ENCODE measurements at places on chromosomes 2 and 18.

DNA sequence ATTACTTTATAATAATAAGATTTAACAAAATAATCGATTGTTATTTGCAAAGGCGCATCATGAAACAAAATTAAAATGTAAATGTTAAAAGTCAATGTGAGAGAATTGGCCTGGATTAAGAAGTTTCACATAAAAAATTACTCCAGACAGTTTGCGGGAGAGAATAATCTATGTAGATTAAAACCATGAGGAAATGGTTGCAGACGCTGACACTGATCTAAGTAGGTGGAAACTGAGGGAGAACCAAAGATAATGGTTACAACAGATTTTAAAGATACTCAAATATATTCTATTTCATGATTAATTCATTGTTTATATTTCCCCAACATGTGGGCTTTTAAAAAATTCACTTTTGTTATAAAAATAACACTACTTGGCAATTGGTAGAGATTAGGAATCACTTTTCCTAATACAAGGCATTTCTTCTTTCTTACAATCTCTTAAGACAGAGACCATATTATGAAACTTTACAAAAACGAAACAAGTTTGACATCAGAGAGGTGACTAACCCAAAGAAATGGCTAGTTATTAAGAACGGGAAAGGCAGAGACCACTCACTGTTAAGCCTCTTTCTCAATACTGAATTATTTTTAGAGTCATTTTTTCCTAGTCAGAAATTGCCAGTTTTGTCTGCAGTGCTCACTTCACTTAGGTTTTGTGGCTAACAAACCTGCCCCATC is 1.6 kb downstream of the KANSL1L start:
- no peak for DNase-seq

GRCh38 chr2:218500501-218501060 is 67.6 kb downstream of the USP37 start:
- DNase-seq, result no peak

GRCh38 chr2:159922563-159922962 is 124.6 kb upstream of the CD302 start:
- no peak for DNase-seq

GRCh38 chr2:67904566-67904965 is 158.2 kb downstream of the C1D start:
- no peak for DNase-seq

DNA sequence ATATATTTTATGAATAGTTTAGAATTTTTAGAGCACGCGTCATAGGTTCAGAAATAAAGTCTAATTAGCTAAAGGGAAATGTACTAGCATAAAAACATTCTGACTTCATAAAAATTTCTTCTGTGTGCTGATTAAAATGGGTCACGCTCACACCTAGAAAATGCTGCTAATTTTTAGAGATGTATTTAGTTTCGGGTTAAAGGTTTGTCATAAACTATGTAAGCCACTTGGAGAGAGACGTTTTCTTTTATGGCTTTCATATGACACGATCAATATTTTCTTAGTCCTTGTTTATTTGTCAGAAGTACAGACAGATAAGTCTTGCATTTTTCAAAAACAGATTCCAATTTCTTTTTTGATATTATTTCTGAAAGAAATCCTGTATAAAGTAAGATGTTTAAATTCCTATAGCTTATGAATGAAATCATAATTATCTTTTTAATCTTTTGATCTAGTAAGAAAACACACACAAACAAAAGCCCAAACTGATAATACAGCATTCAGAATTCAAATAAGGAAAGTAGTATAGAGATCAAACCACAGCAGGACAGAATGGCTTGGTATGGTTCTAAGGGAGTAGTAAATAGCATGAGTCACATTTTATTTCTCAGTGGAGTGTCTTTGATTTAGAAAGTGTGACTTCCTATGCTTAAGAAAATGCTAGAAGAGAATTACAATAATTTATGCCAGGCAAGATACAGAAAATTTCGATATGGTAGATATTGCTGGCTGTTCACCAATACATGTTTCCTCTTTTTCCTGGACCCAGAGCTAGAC is 236.6 kb downstream of the GPD2 start:
- no peak for DNase-seq

- DNase-seq, result no peak
These were observed 258.3 kb downstream of the SETBP1 start for GRCh38 chr18:44938720-44939665.

GRCh38 chr2:120442541-120442922 is 96.6 kb downstream of the INHBB start:
- DNase-seq, result no peak

- DNase-seq, result no peak
These were observed 2.1 kb downstream of the SERPINB2 start for GRCh38 chr18:63889626-63890025.

- DNase-seq, result no peak
These were observed 254.6 kb upstream of the RND3 start for GRCh38 chr2:150742094-150742493.

DNA sequence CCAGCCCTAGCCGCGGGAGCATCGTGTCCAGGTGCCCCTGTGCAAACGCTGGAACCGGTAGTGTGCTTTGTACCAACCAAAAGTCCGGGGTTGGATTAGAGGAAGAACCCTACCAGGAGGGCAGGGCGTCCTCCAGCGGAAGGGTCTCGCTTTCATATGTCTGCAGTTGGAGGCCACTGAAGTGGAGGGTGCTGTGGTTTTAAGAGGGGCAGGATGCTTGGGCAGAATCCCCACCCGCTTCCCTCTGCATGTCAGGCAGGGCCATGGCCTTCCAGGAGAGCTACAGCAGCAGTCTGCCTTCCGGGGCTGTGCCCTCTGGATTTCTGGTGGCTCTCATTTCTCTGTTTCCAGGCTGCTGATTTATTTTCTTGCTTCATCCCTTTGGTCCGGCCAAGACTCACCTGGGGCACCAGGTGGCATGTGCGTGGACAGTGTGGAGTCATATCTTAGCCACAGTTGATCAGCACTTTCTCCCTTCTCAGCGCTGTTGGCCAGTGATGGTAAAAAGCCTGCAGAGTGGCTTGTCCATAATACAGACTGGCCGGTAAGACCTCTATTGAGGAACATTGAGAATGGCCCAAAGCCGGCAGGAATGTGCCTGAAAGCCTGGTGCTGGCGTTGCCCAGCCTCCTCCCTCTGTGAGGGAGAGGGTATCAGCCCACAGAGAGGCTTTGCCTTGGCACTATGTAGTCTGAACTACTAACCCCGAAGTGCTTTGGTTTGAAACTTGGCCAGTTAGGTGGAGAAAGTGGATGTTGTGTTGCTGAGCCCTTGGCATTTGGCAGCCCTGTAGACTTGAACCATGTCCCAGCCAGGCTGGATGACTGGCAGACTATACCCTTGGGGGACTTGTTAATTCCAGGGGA is 1.8 kb downstream of the AGAP1 start:
- DNase-seq, result no peak

DNA sequence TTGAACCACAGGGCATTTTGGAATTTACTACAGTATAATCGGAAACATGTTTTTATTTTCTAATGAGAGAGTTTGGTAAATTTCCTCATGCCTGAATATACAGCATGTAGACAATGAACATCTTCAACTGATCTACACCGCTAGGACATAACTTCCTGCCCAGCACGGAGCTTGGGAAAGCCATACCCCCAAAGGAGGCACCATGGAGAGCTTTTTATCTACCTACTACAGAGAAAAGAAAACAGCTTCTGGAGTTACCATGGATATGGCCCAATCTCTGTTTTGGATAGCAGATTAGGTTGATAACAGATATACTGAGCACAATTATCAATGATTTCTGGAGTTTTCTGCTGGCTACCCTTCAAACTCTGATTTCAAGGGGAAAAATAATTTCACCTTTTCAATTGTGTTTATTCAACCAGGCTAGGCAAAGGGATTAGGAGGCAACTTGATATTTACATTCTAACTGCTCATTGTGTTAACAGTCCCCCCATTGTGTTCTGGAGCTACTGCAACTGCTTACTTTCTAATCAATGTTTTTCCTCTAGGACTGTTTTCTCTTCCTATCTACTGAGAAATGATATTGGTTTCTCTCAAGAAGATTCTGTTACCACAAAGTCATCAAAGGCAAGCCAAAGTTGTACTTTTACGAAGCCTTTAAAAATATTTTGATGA is 123.0 kb upstream of the ARHGAP28 start:
- DNase-seq, result no peak

DNA sequence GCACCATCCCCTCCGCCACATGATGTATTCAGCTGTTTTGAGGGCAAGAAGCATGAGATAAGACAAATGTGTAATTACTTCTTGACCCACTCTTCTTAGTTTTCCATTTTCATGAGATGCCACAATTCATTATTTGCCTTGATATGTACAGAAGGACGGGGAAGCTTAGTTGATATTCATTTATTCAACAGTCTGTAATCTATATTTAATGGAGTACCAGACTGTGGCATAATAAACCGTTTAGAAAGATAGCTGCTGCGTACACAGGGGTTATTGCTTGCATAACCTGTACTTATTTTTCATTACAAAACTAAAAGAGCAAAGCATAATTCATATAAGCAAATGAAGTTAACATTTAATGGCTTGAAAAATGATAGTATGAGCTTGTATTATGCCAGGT is 466.4 kb upstream of the GYPC start:
- DNase-seq, result no peak

DNA sequence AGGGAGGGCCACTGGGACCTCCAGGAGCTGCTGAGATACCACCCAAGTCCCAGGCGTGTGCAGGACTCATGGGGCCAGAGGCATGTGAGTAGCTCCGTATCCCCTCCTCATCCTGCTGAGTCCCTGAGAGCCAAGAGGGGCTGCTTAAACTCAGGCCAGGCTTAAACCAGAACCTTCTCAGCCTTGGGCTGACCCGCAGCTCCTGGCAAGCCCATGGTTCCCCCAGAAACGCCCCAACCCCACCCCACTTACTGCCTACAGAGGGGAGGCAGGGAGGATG is 2.5 kb upstream of the NMUR1 start:
- no peak for DNase-seq

- no peak for DNase-seq
These were observed 1.2 kb upstream of the ERFE start for GRCh38 chr2:238157506-238158017.

GRCh38 chr18:295756-296490 is 28.1 kb upstream of the THOC1 start:
- DNase-seq, result no peak

DNA sequence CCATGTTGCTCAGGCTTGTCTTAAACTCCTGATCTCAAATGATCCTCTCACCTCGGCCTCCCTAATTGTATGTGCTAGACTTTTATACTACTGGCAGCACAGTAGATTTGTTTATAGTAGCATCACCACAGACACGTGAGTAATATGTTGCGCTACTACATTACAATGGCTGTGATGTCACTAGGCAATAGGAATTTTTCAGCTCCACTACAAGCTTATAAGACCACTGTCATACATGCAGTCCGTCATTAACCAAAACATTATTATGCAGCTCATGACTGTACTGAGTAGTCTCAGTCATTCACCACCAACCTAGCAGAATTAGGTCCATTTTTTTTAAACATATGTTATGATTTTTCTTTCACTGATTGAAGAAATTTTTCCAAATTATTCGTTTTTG is 398.9 kb downstream of the DCC start:
- DNase-seq, result no peak

GRCh38 chr18:49853011-49853410 is 39.7 kb upstream of the ACAA2 start:
- no peak for DNase-seq

DNA sequence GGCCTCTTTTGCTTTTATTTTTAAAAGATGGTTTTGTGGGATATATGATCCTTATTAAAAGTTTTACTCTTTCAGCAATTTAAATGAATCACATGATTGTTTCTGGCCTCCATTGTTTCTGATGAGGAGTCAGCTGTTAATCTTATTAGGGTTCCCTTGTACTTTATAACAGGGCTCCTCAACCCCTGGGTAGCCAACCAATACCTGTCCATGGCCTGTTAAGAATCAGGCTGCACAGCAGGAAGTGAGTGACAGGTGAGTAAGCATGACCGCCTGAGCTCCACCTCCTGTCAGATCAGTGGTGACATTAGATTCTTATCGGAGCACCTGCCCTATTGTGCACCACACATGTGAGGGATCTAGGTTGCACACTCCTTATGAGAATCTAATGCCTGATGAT is 45.1 kb upstream of the FAM98A start:
- DNase-seq, result no peak

GRCh38 chr18:27789406-27789805 is 387.5 kb downstream of the CDH2 start:
- no peak for DNase-seq

DNA sequence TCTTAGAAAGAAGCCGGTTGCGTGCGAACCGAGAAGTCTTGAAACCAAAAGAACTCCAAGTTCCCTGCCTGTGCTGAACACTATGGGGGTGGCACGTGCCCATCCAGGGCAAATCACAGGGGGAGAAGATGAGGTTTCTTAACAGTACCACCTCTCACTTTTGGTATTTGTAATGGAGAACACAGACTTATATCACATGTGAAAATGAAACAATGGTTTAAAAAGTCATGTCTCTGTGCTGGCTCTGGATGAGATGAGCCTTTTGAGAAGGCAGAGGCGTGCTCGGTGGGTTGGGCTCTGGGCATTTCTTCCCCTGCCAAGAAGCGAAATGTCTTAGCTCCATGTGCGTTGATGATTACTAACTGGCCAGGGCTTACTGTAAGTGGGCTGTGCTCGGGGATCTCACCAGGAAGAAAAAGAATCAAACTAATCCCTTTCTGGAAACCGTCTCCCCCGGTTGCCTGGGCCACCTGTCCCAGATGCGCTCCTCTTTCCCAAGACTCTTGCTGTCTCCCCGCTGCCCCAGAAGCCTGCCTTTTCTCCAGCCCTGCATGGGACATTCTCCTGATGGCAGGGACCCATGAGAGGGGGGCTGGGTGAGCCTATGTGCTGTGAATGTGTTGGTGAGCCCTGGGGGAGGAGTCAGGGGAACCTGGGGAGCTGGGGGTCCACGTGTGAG is 252.9 kb downstream of the PRKCE start:
- no peak for DNase-seq

DNA sequence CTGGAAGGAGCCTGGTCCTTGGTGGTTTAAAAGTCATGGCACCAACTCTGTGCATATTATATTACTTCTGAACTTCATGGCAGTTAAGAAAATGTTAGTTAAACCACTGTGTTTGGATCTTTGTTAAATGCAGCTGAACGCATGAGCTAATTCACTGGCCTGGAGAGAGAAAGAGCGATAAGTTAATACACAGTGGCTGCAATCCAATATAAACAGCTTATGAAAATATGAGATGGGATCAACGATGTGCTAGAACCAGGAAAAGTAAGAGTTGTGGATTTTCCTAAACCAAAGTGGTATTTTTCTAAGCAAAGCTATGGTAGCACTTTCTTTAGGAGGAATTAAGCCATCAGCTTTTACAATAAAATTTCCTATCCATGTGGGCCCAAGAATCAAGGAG is 326.7 kb downstream of the MTX2 start:
- no peak for DNase-seq

- no peak for DNase-seq
These were observed 76.2 kb upstream of the NPAS2 start for GRCh38 chr2:100743741-100744140.

- no peak for DNase-seq
These were observed 495.0 kb downstream of the TMX3 start for GRCh38 chr18:68219872-68220271.

- no peak for DNase-seq
These were observed 245.7 kb upstream of the REG3G start for GRCh38 chr2:78779761-78780160.

All from activated CD8-positive, alpha-beta memory T cell treated with anti-CD3 and anti-CD28 coated beads for 4 hours (primary cell).